ENCODE measurements at places on chromosomes 12 and 14.

- peaks cover 38% of the 10 kb centered on the region for H3K27me3 ChIP-seq
- no peak for DNase-seq
- no peak overlapping the region for H3K4me3 ChIP-seq
- no peaks in the 10 kb centered on the region for H3K4me1 ChIP-seq
- no peak overlapping the region for H3K27ac ChIP-seq
Measured at GRCh38 chr12:42502682-42503081, 86.9 kb downstream of the PRICKLE1 start.

DNA sequence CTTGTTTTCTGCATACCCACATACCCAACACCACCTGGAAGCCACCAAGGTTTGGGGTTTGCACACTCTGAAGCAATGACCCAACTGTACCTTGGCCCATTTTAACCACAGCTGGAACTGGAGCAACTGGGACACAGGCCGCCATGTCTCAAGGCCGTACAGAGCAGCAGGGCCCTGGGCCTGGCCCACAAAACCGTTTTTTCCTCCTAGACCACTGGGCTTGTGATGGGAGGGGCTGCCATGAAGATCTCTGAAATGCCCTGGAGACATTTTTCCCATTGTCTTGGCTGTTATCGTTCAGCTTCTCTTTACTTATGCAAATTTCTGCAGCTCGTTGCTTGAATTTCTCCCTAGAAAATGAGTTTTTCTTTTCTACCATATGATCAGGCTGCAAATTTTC, 96.7 kb upstream of the PLEKHA5 start:
- H3K4me1 ChIP-seq = no peaks in the 10 kb centered on the region
- no peaks in the 10 kb centered on the region for H3K36me3 ChIP-seq
- peaks cover 11% of the 10 kb centered on the region for H3K27me3 ChIP-seq
- no peak overlapping the region for H3K27ac ChIP-seq
- DNase-seq = no peak

GRCh38 chr12:11601647-11602046, 47.8 kb upstream of the ETV6 start:
- H3K4me3 ChIP-seq = no peak overlapping the region
- H3K27me3 ChIP-seq = peaks cover 12% of the 10 kb centered on the region
- H3K27ac ChIP-seq = no peak overlapping the region
- H3K36me3 ChIP-seq = no peaks in the 10 kb centered on the region
- no peaks in the 10 kb centered on the region for H3K4me1 ChIP-seq

DNA sequence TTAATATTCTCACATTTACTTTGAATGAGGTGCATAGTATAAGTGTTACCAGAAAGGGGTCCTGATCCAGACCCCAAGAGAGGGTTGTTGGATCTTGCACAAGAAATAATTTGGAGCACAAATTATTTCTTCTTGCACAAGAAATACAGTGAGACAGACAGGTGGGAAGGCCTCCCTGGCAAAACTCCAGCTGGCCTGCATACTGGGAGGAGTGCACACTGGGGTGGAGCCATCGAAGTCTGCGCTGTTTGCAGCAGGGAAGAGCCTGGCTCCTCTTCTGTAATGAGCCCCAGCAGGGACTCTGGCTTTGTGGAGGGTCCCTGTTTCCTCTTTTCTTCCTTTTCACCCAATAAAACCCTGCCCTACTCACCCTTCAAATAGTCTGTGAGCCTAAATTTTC, 141.6 kb downstream of the GLT1D1 start:
- no peak overlapping the region for H3K27ac ChIP-seq
- no peak for DNase-seq
- peaks cover 3% of the 10 kb centered on the region for H3K4me1 ChIP-seq
- H3K36me3 ChIP-seq = no peaks in the 10 kb centered on the region
- H3K4me3 ChIP-seq = no peak overlapping the region

DNA sequence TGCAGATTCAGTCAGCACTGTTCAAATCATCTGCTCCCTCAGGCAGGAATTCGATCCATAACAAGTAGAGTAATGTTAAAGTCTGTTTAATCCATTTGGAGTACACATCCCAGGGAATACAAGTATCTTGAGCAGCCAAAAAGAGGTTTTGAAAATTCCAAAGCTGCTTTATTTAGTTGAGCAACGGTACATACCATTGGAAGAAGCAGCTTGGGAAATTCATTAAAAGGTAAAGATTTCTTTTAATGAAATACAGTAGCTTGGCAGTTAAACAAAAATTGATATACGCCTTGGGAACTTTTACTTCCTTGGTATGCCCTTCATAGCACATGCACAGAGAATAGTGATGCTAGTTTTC, 153.8 kb downstream of the LRIG3 start:
- H3K4me3 ChIP-seq = no peak overlapping the region
- no peaks in the 10 kb centered on the region for H3K36me3 ChIP-seq
- DNase-seq = no peak
- H3K27ac ChIP-seq = no peak overlapping the region
- H3K4me1 ChIP-seq = no peaks in the 10 kb centered on the region

DNA sequence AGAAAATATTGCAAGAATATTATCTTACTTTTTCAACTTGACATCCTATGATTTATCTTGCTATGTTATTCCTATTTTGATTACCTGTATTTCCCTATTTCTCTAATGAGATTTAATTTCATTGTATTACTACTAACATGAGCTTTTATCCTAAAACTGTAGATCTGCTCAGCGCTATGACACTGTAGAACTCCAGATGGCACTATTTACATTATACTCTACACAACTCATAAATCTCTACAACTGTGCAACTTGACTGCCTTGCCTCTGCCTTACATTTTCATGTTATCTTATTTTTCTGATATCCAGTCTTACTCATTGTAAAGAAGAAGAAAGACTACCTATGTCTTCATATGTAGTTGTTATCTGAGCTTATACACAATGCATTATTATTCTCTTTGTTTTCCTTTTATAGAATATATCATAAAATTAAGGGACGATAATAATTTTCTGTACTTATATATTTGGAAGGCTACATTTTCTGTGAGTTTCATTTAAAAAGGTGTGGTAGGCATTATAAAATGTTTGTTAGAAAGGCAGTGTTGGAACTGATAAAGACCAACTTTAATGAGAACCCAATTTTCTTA, 24.1 kb downstream of the NUP37 start:
- no peak for DNase-seq
- no peaks in the 10 kb centered on the region for H3K4me1 ChIP-seq
- H3K36me3 ChIP-seq = peaks cover 23% of the 10 kb centered on the region
- H3K27ac ChIP-seq = no peak overlapping the region
- H3K27me3 ChIP-seq = no peaks in the 10 kb centered on the region

GRCh38 chr12:53051058-53051880, 1.4 kb downstream of the TNS2 start:
- no peak overlapping the region for H3K4me3 ChIP-seq
- no peaks in the 10 kb centered on the region for H3K27me3 ChIP-seq
- H3K27ac ChIP-seq = no peak overlapping the region
- peaks cover 6% of the 10 kb centered on the region for H3K36me3 ChIP-seq

- peaks cover 42% of the 10 kb centered on the region for H3K27me3 ChIP-seq
- DNase-seq = no peak
- H3K27ac ChIP-seq = no peak overlapping the region
- no peak overlapping the region for H3K4me3 ChIP-seq
- H3K4me1 ChIP-seq = peaks cover 15% of the 10 kb centered on the region
Measured at GRCh38 chr12:111038941-111039340, 118.6 kb upstream of the MYL2 start.

Data from effector memory CD8-positive, alpha-beta T cell (primary cell).